ENCODE measurements at places on chromosomes 4 and X. TPM values are rescaled to one million over a fixed set of nuclear protein-coding genes. Genes with fewer than 3 reads are reported as not detected.

GRCh38 chr4:125313989-125314667 lies 627 bp upstream of the FAT4 start:
- DNase-seq, result no peak

DNA sequence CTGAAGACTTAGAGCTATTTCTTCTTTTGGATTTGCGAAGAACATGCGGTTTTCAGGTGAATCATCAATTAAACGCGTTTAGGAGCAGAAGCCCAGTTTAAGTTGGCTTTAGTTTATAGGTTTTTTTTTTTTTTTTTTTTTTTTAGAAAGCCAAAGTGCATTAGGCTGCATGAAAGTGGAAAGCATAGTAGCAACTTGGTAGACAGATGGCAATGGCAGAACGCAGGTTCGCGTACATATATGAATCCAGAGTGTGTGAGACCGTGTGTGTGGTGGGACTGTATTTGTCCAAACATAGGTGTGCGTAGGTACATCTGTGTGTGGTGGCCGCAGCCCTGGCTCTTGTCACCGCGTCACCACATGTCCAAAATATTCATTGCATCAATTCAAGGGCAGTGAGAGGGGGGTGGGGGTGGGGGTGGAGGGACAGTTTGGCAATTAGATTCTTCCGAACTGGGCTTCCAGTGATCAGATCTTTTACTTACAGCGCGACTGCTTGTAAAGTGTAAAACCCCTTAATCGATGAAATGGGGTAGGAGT lies 901 bp downstream of the JADE1 start:
- peak; percentile 40 for DNase-seq

DNA sequence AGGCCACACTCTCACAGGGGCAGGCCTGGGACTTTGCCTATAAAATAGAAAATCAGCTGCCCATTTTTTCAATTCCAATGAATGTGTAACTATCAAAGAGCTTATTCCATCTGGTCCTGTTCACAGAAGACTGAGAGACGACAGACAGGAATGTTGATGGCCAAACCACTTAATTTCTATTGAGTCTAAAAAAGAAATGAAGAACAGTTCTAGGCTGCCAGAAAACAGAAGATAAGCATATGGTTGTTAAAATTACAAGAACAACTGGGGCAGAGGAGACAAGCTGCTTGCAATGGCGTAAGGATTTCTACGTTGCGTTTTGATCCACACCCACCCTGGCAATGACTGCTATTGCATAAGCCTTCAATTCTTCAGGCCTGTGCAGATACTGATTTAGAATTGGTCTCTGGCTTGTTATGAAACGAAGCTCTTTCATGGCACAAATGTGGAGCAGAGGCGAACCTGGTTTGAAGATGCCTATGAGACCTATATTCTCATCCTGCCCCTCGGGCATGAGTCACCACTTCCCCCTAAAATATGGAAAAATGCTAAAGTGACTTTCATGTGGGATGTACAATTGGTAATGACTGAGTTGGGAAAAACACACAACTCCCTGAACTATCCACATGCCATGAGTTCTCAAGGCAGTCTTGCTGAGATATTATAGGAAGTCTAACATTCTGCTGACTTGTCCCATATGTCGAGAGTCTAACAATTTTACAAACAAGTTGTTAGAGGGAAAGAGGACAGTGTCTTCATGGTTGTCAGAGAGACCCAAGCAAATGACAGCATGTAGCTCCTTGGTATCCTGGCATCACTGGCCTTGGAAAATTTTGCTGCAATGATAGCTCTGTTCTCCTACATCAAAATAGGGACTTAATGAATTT lies 37.9 kb upstream of the SORBS2 start:
- DNase-seq, result no peak

- no peak for DNase-seq
Measured at GRCh38 chr4:38328989-38329729, 334.8 kb upstream of the KLF3 start.

DNA sequence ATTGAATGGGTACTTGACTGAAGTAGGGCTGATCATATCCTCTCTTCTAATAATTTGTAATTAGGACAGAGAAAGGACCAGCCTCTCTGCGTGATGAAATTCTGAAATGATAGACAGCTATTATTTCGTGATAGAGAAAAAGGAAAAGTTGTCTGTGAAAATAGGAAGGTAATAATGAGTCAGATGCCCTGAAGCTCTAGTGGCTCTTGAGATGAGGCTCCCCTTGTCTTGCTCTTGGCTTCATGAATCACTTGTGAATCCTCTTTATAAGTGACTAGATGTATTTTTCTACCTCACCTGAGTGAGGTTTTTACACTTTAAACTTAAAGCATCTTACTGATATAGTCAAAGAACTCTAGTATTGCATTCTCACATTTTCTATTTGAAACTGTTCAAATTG lies 888.9 kb downstream of the PCDH18 start:
- DNase-seq, result no peak

DNA sequence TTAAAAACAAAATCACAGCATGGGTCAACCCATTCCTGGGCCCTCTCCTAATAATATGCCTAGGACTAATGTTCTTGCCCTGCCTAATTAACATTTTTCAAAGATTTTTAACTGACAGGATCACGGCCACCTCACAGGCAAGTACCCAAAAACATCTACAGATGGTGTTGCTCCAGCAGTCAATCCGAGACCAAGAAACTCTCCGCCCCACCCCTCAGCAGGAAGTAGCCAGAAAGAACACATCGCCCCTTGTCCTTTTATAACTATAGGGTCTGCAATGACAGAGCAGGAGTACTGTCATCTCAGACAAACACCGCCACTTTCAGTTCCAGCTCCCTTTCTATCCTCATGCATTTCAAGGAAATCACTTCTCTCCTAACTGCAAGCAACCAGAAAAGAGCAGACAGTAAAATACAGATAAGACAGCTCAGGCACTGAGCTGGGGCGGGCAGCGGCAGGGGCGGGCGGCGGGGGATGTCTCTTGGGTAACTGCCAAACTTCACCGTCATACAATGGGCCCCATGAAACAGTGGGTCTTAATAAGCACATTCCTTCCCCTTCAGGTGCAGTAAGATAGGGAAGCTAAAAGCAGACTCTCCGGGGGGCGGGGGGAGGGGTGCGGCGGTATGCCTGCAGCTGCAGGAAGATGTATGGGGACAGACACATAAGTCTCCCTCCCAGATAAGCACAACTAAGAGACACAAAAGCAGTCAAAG lies 67.4 kb downstream of the ZNF182 start:
- DNase-seq, result no peak

DNA sequence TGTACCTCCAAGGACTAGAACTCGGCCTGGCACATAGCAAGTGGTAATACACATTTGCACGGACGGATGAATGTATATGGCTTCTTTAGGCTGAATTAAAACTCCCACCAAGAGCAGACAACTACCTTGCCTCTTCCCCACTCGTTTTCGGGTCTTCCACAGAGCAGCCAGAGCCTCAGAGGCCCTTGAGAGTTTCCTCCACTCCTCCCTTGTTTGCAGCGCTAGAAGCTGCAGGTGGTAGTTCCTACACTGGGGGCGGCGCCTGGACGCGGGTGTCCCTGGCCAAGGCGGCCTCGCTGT lies 10.2 kb upstream of the INTU start:
- DNase-seq, result no peak

DNA sequence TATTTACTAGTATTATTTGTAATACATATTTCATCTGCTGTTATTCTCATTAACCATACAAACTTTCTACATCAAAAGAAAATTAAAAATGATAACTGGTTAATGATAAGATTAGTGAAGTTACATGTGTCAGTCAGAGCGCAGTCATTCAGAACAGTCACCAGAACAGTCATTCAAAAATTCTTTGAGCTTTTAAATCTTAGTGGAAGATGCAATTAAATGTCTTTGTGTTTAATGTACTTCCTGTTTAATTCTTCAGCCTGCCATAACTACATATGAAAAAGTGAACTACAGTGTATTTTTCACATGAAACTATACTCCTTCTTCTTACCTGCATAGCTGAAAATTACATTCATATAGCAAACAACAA lies 179.7 kb upstream of the NDST4 start:
- DNase-seq, result no peak

- DNase-seq, result peak; percentile 78
Measured at GRCh38 chrX:133697656-133698055, 282.4 kb upstream of the GPC4 start.

DNA sequence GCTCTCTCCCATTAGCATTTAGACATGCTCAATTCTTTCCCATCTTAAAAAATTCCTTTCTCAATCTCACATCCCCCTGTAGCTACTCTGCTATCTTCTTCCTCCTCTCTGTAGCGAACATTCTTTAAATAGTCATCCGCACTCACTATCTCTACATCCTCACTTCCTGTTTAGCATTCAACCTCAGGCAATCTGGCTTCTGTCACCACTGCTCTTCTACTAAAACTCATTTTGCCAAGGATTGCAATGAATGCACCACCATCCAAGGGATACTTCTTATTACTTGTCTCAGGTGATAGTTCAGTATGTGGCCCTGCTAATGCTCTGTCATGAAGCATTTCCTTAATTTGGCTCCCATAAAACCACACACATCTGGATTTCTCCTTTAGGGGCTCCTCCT lies 10.9 kb upstream of the TET2 start:
- no peak for DNase-seq

GRCh38 chr4:67614186-67614585 lies 55.7 kb downstream of the STAP1 start:
- no peak for DNase-seq

DNA sequence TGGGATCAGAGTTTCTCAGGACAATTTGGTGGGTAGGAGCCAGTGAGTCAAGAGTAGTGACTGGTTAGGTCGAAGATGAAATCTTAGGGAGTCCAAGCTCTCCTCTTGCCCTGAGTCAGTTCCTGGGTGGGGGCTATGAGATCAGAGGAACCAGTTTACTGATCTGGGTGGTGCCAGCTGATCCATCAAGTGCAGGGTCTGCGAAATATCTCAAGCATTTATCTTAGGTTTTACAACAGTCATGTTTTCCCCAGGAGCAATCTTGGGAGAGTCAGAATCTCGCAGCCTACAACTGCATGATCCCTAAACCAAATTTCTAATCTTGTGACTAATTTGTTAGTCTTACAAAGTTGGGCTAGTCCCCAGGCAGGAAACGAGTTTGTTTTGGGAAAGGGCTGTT lies 1833.2 kb upstream of the PCDH7 start:
- DNase-seq, result no peak

DNA sequence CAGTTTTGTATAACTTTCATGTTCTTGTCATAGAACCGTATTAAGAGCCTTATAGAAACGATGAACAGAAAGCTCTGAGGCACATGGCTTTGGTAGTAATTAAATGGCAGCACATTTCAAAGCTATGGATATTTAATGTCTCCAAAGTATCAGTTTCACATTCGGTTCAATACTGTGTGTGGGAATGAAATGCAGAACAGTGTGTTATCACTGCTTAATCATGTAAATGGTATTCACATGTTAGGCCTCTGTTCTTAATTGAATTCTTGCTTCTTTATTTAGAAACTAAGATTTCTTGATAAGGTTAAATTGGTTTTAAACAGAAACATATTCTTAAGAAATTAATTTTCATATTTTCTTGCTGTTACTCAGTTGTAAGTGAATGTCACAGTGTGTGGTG lies 701.0 kb upstream of the PITX2 start:
- peak; percentile 24 for DNase-seq

DNA sequence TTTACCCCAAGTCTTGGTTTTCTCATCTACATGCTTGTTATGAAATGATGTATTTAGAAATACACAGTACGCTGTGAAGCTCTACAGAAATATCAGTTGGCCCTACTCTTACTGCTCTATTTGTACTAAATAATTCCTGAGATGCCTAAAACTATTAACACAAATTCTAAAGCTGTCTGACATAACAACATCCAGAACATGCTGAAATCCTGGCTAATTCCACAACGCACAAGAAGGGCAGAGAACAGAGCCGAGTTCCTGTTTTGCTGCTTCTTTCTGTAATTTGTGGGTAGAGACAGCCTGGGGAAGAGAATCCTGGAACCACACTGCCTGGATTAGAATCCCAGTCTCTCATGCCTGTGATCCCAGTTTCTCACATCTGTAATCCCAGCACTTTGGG lies 59.0 kb downstream of the ZNF827 start:
- no peak for DNase-seq

SSX4B gene
- not detected for total RNA-seq
